A172 (cell line): ENCODE measurements at places on chromosomes 11 and 22. TPM values are rescaled to one million over a fixed set of nuclear protein-coding genes. Genes with fewer than 3 reads are reported as not detected.
A peak's percentile ranks its signal among the peaks of the same experiment; 100 is the strongest.

GRCh38 chr11:12139144-12139881 is 28.9 kb downstream of the MICAL2 start:
- DNase-seq: peak; percentile 91

DNA sequence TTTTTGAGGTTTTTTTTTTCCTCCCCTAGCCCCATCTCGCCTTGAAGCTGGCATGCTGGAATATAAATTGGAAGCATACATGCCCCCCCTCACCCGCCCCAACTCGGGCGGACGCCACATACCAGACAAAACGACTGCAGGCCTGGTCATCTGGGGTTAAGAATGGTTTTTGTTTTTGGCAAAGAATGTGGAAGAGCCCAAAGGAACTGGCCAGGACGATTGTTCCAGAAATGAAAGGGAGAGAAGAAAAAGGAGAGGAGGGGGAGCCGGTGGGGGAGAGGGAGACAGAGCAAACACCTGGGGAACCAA is 25.0 kb downstream of the MN1 start:
- no peak for DNase-seq

DNA sequence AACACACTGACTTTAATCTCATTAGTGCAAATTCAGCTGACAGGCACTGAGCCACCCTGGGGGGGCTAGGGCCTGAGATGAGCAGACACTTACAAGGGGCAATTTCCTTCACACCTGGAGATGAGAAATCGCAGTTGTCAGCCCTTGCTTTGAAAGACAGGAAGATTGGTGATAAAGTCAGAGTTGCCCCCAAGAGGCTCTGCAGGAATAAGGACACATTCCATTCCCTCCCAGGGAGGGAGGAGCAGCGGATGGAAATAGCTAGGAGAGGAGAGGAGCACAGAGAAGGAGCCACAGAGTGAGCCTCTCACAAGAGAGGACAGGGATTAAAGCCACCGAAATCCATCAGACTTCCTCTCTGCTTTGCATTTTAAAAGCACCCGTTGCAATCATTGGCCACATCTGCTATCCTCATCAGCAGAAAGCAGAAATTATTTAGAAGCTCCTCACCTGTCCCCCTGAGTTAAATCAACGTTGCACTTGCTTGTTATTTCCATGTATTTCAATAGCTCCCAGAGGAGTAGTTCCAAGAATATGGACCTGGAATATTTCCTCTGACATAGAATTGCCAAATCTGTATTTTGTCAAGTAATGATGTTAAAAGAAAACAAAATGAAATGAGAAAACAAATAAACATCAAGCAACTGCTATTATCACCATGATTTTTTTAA is 213.7 kb downstream of the BARX2 start:
- no peak for DNase-seq

- DNase-seq: no peak
Observed at GRCh38 chr11:133173810-133174412, 358.4 kb downstream of the OPCML start.

C11orf42 gene
- total RNA-seq: not detected in 2 replicates

- DNase-seq: peak; percentile 74
Observed at GRCh38 chr11:120248551-120249278, 8.8 kb downstream of the POU2F3 start.

- no peak for DNase-seq
Observed at GRCh38 chr11:130486987-130487923, 38.8 kb downstream of the ADAMTS15 start.

DNA sequence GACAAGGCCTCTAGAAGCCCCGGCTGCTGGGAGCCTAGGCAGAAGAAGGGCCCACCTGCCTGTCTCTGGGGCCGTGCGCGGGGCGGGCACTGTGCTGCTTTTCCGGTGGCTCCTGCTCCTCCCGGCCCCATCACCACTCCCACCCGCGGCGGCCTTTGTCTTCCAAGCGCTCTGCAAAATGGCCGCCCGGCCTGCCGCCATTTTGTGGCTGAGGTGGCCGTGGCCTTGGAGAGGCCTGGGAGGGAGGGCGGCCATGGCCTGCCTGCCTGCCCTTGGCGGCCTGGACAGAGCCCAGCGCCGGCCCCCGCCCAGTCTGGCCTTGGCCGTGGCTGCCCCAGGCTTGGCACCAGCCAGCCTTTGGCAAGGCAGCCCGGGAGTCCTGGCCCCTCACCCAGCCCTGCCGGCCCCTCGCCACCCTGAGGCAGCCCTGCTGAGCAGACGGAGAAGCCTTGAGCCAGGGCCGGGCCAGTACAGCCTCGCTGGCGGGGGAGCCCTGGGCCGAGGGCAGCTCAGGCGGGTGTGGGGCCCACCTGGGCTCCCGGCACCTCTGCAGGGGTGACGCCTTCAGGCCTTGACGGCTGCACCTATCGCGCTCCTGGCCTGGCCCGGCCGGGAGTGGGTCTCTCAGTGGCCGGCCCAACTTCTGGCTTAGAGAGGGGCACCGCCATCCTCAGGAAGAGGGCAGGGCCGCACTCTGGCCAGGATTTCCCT is 46.0 kb upstream of the PPARA start:
- DNase-seq: no peak

DNA sequence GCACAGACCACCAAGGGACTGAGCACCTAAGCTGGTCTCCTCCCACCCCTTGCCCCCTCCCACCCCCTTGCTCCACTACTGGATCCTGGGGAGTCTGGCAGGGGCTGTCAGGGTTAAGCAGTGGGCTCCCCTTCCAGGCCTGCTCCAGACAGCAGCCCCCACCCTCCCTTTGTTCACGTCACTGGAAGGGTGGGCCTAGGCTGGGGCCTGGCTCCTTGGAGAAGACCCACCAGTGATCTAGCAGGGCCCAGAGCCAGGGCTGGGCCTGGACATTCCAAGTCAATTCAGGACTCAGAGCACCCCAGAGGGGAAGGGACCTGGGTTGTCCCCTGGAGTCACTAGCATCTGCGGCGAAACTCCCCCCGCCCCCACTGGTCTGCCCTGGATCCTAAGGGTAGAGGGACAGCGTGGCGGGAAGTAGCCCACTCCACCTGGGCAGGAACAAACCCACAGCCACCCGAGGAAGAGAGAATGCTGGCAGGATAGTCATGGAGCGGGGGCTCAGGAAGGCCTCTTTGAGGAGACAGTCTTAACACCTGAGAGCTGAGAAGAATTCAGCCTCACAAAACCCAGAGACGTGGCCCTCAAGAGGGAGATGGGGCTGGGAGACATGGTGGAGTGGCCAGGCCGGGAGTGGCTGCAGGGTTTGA is 45.8 kb downstream of the IGLL1 start:
- DNase-seq: no peak

WBP2NL gene
- total RNA-seq: not detected in 2 replicates

OTOG gene
- not detected in 2 replicates for total RNA-seq

DNA sequence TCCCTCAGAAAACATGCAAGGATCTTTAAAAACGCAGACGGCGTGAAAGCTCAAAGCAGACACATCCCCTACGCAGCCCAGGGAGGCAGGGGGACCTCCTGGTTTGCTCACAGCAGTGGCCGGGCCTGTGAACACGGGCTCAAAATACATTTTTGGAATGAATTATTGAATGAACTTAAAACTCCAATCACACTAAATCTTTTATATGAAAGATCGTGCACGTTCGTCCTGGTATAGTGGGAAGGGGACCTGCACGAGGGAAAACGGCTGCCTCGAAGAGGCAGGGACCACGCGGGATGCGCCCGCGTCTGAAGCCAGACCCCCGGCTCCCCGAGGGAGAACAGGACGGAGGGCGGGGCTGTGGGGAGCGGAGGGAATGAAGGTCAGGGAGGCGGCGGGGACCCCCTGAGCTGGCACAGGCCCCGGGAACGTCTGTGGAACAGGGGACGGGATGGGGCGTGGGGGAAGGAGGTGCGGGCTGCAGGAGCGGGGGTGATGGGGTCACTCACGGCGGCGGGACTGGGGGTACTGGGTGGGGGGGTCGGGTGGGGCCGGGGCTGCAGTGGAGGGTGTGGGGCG is 1.3 kb upstream of the PANX2 start:
- DNase-seq: no peak

DNA sequence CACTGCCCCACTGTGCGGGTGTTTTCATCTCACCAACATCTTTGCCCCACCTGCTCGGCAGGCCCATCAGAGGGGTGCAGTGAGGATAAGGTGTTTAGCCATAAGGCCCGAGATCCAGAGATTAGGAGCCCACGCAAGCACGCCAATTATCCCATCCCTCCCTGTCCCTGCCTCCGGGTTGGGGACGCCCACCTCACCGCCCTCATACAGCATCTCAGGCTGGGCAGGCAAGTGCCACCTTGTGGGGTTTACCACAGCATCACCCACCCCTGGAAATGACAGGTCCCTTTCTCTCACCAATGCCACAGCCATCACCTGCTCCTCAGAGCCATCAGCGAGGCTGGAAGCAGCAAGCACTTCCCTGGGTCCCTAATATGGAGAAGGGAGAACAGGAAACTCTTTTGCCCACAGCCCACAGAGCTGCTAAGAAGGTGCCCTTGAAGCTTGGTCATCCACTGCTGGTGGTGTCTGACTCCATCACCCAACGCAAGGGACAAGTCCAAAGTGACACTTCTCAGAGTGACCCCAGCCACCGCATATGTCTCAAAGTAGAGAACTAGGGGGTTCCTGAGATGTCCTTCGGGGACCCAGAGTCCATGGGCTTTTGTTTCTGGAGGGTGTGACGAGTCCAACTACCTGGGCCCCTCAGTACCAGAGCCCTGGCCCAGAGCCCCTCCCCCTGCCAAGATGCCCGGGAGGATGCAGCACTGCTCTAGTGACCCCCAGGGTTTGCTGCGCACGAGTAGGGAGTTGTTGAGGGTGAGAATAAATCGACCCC is 15.8 kb downstream of the VPS37C start:
- DNase-seq: no peak

SGSM1 gene
- total RNA-seq: not detected in 2 replicates

GRCh38 chr11:70633610-70634009 is 235.3 kb downstream of the CTTN start:
- no peak for DNase-seq

DNA sequence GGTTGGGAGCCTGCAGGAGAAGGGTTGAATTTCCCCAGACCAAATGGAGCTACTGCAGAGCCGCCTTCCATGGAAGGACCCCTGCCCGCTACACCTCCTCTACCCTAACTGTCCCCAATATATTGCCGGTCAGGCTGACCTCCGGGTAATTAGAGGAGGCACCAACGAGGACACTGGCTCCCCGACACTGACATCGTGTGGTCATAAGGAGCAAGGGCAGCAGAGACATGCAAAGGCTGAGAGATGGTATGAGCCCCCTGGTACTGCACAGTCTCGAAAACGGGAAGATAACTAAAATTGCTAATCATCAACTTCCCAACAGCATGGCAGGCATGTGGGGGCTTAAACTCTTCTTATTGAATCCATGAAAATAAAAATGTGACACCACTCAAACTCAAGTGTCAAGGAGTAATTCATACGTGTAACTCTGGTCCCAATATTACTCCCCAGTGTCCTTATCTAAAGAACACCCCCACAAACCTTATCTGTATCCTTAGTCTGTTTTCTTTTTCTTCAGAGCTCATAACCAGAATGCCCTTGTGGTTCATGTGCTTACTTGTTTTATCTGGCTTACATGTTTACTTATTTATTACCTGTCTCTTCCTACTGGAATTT is 4.4 kb downstream of the CAVIN3 start:
- DNase-seq: peak; percentile 59

DEUP1 gene
- total RNA-seq: not detected in 2 replicates

ST14 gene
- total RNA-seq: 0.10 TPM in 1 of 2 replicates, not detected in the other

GRCh38 chr11:35488117-35488516 is 37.3 kb downstream of the PAMR1 start:
- DNase-seq: no peak

GRCh38 chr22:47713941-47714340 is 951.5 kb downstream of the TBC1D22A start:
- DNase-seq: no peak

CSNK2A3 gene
- 3.4 and 3.6 TPM in 2 replicates for total RNA-seq

- no peak for DNase-seq
Observed at GRCh38 chr11:80255021-80255420, 814.2 kb upstream of the TENM4 start.

DNA sequence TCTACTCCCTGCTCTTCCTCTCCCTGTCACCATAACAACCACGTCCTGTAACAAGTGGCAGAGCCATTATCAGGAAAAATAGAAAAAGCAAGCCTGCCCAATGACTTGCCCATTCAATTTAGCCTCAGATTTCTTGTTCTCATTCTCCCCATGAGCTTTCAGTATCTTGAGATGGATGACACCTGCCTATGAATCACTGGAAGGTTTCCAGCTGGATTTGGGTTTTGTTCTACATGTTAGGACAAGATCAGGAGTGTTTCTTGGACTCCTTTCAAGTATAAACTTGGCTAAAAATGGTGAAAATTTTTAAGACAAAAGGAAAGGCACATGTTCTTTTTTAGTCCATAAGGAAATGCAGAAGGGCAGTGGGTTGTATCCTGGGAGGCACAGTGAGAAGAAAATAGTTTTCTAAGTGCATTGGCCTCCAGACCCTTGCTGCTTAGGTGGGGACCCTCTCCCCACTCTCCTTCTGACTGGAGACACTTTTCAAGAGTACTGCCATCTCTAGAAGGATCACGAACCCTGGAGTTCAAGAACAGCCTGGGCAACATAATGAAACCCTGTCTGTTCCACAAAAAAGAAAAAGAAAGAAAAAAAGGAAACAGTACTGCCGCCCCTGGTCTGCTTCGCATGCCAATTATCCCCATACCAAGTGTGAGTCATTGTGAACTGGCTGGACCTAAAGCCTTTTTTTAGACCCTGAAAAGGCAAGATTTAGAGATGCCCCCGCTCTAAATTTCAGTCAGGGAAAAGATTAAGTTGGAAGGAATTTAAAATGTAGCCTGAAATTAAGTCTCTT is 51.0 kb downstream of the MTNR1B start:
- DNase-seq: peak; percentile 68

- DNase-seq: no peak
Observed at GRCh38 chr11:118353084-118353710, 6.2 kb upstream of the UBE4A start.

DNA sequence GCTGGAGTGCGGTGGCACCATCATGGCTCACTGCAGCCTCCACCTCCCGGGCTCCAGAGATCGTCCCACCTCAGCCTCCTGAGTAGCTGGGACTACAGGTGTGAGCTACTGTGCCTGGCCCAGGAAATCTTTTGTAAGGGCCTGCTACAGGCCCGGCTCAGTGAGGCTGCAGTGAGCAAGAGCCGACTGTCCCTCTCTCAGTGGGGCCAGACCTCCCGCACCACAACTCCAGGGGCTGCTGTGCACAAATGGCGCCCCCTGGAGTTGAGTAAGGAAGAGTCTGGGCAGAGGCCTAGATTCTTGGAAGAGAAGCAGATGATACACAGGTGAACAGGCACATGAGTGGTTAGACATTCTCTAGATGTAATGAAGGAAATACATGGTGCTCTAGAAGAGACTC is 7.0 kb downstream of the SERHL2 start:
- DNase-seq: no peak

ALX4 gene
- total RNA-seq: 3.8 and 3.9 TPM in 2 replicates

GRCh38 chr11:84437071-84437980 is 1151.2 kb upstream of the CCDC90B start:
- DNase-seq: peak; percentile 3

DNA sequence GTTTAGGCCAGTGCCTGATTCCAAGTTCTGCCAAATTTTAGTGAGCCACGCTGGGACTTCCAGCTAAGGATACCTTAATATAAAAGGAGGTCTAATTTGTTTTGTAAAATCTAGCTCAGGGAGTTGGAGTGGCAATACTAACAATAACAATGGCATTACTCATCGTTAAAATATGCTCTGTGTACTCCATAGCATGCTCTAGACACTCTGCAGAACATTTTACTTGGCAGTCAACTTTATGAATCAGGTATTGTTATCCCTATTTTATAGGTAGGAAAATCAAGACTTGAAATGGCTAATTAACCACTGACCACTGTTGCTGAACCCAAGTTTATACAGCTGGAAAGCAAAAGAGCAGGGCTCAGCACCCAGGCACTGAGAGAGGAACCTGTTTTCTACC is 485.0 kb upstream of the KIRREL3 start:
- peak; percentile 40 for DNase-seq
